ENCODE measurements at places on chromosomes 4 and X.
A peak's percentile ranks its signal among the peaks of the same experiment; 100 is the strongest.

GRCh38 chr4:61555789-61556188, 355.7 kb downstream of the ADGRL3 start:
- DNase-seq, result no peak

GRCh38 chr4:128385683-128386304, 98.2 kb upstream of the PGRMC2 start:
- DNase-seq, result peak; percentile 81

DNA sequence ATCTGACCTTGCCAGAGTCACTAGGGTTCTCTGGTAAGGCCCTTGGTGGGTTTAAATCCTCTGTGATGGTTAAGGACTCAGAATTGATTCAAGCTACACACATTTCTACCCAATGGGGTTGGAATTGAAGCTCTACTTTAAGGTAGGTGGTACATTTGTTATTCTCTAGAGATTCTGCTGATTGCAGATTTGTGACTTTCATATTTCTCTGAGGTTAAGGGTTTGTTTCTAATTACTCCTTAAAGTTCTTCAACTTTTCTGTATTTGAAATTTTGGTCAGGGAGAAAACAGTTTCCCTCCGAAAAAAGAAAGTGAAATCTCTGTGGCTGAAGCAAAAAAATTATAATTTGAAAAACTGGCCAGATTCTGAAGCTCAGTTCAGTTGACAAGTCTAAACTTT, 25.8 kb upstream of the USP46 start:
- no peak for DNase-seq

DNA sequence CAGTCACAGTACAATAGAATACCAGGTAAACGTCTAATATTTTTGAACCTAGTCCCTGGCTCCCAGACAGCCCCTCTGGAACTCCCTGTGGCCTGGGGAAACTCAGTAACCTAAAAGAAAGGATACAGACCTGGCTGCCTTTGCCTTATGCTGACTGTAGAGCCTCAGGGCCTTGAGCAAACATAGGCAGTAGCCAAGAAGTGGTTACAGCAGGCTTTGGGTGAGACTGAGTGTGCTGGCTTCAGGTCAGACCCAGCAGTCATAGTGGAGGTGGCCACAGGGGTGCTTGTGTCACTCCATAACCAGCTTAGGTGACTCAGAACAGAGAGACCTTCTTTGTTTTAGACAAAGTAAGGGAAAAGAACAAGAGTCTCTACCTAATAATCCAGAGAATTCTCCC, 141.8 kb upstream of the PRDX4 start:
- DNase-seq, result no peak

- no peak for DNase-seq
These were observed 767 bp upstream of the SMIM20 start for GRCh38 chr4:25913056-25913850.

All from EH (cell line).